Heart left ventricle (tissue), 16 donors: ENCODE measurements at places on chromosomes 13 and 19. TPM values are rescaled to one million over a fixed set of nuclear protein-coding genes. Genes with fewer than 3 reads are reported as not detected.

HPN gene
- 0.80 TPM for polyA plus RNA-seq

CEACAM4 gene
- 0.49 TPM for polyA plus RNA-seq

PSG7 gene
- not detected for polyA plus RNA-seq

TM9SF2 gene
- polyA plus RNA-seq: 22.4 TPM

FFAR1 gene
- polyA plus RNA-seq: not detected

BTBD2 gene
- 46.2 TPM for polyA plus RNA-seq

FAM83E gene
- 0.14 TPM for polyA plus RNA-seq

C5AR2 gene
- polyA plus RNA-seq: 0.23 TPM

SHKBP1 gene
- 37.0 TPM for polyA plus RNA-seq

KANK3 gene
- 19.4 TPM for polyA plus RNA-seq

SMG9 gene
- 19.9 TPM for polyA plus RNA-seq

DPF1 gene
- polyA plus RNA-seq: 0.12 TPM

ATP8A2 gene
- polyA plus RNA-seq: 0.01 TPM

NMRK2 gene
- 649 TPM for polyA plus RNA-seq

PGLYRP1 gene
- not detected for polyA plus RNA-seq

ELSPBP1 gene
- polyA plus RNA-seq: not detected

PBX4 gene
- 0.53 TPM for polyA plus RNA-seq

KLK3 gene
- not detected for polyA plus RNA-seq

CCDC169 gene
- polyA plus RNA-seq: 0.65 TPM

ZNF730 gene
- not detected for polyA plus RNA-seq

TJP3 gene
- polyA plus RNA-seq: not detected

NAPSA gene
- polyA plus RNA-seq: 0.61 TPM

PVR gene
- polyA plus RNA-seq: 143 TPM

NOVA2 gene
- polyA plus RNA-seq: 2.6 TPM

IGFL3 gene
- polyA plus RNA-seq: not detected
